Upper lobe of right lung (tissue), 1 donor: ENCODE measurements at places on chromosomes 13 and 19. TPM values are rescaled to one million over a fixed set of nuclear protein-coding genes. Genes with fewer than 3 reads are reported as not detected.

DNA sequence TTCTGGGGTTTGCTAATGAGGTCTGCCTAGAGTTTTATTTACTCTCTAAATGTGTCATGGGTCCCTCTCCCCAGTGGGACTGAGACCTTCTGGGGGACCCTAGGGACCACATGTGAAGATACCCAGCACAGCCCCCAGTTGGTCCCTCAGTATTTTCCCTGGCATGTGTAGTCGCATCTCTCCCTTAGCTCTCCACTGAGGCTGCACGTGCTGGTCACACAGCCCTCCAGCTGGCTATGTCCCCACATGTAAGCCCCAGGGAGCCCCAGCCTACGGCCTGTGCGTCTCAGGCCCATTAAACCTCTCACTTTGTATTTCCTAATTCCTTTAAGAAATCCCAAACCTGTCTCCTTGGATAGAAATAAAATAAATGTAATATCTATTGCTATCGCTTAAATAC is 189.6 kb upstream of the TSHZ3 start:
- no peak for DNase-seq

DNA sequence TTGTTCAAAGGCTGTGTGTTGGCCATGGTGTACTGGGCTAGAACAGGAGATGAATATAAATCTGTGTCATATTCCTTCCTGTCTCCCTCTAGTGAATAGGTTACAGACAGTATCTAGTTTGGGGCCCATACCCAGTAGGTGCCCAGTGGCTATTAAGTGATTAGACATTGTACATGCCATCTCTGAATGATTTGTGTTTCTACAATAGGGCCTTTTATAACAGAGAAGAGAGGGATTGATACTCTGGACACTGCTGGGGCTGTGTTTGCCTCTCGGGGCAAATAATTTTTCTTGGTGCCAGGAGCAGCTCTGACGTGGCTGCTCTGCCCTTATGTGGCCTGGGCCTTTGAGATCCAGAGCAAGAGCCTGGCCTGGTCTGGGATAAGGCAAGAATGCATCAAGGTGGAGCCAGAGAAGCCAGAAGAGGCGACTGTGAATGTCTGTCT is 403.1 kb downstream of the SPRY2 start:
- no peak for DNase-seq

DCLK1 gene
- 4.5 TPM for total RNA-seq

CACNA1A gene
- total RNA-seq: 0.26 TPM

CYP2A7 gene
- 1.7 TPM for total RNA-seq
